Islet precursor cell (in vitro differentiated cells): ENCODE measurements at places on chromosomes 11 and 22.
A peak's percentile ranks its signal among the peaks of the same experiment; 100 is the strongest.

DNA sequence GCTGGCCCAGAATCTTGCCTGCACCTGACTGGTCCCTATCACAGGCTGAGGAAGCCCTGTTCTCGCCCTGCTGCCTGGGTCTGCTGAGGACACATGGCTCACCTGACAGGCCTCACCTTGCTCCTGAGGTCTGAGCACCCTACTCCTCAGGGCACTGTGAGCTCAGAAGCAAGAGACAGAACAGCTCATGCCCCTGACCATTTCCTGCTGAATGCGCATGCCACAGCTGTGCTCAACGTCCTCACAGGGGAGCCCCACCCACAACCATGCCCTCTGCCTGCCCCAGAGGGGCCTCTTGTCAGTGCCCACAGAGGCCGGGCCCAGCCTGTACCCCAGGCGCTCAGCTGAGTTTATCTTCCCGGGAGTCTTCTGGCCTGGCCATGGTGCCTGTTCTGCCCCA is 2.8 kb upstream of the TSPO start:
- DNase-seq: no peak

- no peak for DNase-seq
Observed at GRCh38 chr11:90556606-90557005, 333.8 kb upstream of the CHORDC1 start.

DNA sequence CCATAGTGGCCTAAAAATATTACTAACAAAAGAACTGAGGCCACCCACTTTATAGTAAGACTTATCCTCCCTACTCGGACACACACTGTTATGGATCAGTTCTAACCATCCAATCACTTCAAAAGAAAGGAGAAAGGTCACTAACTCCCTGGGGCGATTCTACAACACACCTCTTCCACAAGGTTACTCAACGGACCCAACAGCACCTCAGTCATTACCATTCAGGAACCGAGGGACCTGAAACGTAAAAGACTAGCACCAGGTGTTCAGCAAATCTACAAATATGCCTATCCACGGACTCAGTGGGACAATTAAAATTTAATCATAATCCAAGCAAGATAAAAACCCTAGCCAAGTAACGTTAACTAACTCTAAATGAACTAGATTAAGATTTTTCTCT is 1.6 kb downstream of the HNRNPUL2 start:
- DNase-seq: no peak

DNA sequence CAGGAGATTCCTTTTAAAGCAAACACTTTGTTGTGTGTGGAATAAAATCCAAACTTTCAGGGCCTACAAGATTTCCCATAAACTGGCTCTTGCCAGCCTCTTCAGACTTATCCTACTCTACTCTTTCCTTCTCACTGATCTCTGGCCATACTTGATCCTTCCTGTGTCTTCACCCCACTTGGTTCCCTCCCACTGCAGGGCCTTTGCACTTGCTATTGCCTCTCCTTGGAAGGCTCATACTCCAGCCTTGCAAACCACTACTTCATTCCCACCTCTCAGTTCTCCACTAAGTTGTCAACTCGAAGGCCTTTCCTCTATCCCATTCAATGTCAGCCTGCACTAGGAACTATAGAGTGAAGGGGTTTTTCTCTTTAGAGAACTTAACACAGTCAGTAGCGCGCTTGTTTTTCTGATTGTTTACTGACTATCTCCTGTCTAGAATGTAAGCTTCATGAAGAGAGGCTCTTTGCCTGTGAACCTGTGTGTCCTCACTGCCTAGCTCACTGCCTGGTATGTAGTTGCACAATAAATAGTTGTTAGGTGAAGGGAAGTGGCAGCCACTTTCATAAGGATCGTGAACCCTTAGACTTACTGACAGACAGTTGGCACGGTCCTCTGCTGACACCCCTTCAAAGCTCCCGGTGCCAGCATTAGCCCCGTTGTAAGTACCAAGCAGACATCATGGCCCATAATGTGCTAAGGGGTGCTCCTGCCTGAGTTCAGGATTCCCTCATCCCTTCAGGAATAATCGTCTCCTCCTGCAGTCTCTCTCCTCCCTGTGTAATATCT is 833 bp upstream of the ME3 start:
- DNase-seq: no peak

- DNase-seq: peak; percentile 90
Observed at GRCh38 chr11:47248664-47249377, at the start of gene ACP2. TSS of gene ACP2 (minus strand) at chr11:47248814. CDS start at chr11:47248789, 25 bp downstream.

- DNase-seq: peak; percentile 87
Observed at GRCh38 chr11:77187776-77188632, 60.0 kb downstream of the MYO7A start.

DNA sequence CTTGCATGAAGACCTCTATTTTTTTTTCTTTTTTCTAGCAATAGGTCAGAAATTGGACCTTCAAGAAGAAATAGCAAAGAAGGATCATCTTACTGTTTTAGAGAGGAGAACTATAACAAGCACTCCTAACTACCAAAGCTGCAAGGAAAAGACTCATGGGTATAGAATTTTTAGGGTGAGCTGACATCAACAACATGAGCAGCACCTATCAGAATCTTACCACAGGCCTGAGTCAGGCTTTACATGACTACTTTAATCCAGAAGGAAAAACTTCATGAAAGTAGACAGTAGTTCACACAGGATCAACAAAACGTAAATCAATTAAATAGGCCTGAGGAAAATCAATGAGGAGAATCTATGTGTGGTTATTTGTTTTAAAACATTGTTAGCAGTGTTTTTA is 130.5 kb downstream of the FAM76B start:
- no peak for DNase-seq

DNA sequence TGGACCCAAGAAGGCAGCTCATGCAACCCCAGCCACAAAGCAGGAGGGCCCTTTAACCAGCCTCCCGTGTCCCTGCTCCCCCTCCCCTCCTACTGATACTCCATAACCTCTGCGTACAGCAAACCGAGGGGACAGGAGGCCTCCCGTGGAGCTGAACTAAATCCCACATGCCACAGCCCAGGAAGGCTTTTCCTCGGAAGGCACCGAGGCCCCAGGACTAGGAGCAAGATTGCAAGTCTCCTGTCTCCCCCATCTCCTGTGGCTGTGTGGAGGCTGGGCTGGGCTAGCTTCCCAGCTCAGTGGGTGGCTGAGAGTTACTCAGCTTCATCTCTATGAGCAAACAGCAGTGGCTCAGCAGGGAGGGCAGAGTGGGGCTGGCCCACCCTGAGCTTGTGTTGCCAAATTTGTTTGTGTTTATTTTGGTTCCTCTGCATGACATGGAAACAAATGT is 62.7 kb upstream of the NECTIN1 start:
- DNase-seq: no peak

GRCh38 chr22:43200031-43200430 is 13.1 kb upstream of the TTLL12 start:
- no peak for DNase-seq

GRCh38 chr22:40637183-40638150 is 948 bp upstream of the MRTFA start:
- DNase-seq: no peak

- DNase-seq: peak; percentile 65
Observed at GRCh38 chr11:19241260-19242178, 774 bp upstream of the E2F8 start.

GRCh38 chr11:9489080-9489765 is 28.4 kb downstream of the ZNF143 start:
- no peak for DNase-seq

GRCh38 chr22:21989049-21989448 is 6.5 kb upstream of the TOP3B start:
- no peak for DNase-seq

GRCh38 chr11:13963949-13964770 is 1.6 kb downstream of the SPON1 start:
- peak; percentile 70 for DNase-seq

DNA sequence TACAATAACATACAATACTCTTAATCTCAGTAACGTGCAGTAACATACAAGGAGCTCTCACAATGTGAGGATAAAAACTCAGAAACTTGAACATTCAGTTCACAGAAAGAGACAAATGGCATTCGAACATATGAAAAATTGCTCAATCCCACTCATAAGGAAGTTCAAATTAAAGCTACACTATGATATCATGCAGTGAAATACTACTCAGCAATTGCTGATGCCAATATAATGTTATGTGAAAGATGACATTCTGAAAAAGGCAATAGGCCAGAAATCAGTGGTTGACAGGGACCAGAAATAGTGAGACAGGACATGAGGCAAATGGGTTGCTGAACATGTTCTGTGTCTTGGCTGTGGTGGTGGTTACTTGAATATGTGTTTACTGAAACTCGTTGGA is 33.7 kb upstream of the PITPNB start:
- no peak for DNase-seq

DNA sequence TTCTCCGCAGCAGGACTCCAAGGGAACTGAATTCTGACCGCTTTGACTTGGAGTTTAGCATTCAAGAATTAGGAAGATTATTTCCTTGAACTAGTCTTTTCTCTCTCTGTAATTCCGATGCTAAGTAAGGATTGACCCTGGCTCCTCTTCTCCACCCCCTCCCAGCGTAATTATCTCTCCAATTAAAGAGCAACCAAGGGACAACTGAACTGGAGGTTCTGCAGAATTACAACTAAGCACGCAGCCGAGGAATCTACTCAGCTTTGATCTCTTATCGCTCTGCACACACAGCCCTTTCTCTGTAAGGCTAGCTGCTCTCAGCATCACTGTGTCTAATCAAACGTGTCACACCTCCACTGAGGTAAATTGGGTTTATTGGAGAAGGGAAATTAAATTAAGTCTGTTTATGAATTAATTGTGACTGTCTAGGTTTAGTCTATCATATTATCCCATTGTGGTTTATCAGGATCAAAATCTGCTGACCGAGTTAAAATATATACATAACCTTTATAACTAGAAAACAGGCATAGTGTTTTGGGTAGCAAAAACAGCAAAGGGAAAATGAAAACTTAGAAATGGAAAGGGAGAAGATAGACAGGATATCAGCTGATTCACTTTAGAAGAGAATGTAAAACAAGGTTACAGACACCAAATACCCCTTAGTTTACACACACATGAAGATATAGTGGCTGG is 241.3 kb upstream of the LARGE1 start:
- no peak for DNase-seq

- DNase-seq: no peak
Observed at GRCh38 chr22:33020721-33021120, 37.5 kb downstream of the SYN3 start.

GRCh38 chr11:17386331-17387084 is 2.0 kb downstream of the KCNJ11 start:
- DNase-seq: peak; percentile 79

DNA sequence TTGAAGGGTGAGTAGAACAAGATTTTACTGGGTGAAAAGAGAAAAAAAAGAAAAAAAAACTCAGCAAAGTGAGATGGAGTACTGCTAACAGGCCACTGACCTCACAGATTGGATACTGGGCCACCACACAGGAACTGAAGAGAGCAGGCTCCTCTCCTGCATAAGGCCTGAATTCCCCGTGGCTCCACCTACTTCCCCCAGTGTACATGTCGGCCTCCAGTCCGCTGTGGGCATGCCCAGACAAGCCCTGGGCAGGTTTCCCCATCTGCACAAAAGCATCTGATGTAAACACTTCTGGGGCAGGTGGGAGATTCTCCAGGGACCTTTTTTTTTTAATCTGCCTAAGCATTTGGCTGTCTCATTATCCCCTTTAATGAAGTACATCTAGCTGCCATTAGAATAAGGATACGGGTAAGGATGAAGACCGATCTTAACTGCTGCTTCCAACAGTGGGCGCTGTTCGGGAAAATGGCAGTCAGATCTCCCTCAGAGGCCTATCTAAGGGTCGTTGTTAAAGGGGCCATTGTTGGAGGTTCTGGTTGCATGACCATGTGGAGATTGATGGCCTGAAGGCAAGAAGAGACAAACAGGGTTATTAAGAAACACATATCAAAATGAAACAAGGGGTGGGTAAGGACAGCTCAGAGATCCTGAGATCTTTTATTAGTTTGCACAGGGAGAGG is 48.5 kb downstream of the MS4A13 start:
- DNase-seq: peak; percentile 65
